ENCODE measurements at places on chromosomes 13 and 19.

DNA sequence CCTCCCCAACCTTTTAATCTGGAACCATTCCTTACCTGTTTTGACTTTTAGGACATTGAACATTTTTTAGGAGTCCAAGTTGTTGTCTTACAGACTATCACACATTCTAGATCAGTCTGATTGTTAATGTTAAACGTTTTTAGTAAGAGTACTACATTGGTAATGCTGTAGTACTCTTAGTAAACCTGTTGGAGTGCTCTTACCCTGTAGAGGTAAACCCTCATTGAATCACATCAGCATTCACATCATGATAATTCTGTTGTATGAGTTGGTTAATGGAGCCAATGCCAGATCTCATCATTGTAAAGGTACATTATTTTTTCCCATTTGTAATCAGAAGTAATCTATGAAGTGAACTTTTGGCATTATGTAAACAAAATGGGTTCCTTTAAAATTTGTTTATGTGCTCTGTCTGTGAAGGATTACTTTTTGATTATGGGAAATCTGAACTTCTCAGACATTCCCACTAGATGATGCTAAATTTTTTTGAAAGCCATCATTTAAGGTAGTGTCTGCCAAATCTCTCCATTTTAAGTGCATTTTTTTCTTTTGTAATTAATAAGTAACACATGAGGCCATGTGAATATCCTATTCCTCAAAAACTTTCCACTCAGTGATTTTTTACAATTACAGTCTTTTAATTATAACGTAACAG lies 55.2 kb downstream of the VWA8 start:
- no peak for DNase-seq

DNA sequence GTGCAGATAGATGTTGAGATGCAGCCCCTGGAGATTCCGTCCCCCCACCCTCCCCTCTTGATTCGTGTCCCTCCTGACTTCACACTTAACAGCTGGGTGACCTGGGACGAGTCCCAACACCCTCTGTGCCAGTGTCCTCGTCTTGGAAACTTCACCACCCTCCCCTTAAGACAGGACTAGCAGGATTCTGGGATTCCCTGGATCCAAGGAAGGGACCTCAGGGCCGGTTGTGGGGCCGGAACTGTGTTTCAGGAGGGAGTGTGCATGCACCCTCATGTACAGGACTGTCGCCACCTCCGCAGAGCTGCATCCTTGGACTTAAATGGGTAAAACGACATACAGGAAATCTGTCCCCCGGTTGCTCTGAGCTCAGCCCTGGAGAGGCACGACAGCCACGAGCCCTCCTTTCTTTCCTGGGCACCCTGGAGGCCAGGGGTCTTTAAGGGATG lies 990 bp downstream of the MYO9B start:
- DNase-seq: no peak

- no peak for DNase-seq
Measured at GRCh38 chr13:94978516-94978915, 266.2 kb upstream of the SOX21 start.

- no peak for DNase-seq
Measured at GRCh38 chr13:108272333-108272732, 2.8 kb downstream of the TNFSF13B start.

DNA sequence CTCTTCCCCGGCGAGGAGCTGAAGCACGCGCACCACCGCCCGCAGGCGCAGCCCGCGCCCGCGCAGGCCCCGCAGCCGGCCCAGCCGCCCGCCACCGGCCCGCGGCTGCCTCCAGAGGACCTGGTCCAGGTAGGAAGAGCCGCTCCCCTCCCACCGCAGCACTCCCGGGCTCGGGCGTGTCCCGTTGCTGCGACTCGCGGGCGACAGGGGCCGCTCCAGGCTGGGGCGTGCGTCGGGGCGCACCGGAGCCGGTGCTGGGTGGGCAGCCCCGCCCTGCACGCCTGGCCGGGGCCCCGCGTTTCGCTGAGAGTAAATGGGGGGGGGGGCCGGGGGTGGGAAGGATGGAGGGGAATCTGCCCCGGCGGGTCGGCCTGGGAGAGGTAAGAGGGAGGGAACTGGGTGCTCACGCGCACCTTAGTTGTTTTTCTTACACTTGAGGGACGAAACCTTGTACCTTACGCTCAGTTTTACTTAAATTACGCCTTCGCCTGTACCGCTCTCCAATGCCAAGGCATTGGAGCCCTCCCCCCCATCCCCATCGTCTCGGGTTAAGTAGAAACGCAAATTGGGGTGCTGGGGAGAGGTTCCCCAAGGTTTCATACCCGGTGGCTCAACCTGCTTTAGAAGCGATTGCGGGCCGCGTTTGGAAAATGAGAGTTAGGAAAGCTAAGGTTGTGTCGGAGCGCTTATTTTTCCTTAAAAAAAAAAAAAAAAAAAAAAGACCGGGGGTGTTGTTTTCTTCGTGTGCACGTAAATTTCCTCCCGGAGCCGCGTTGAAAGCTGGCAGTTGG lies 850 bp downstream of the KLF5 start:
- peak; percentile 34 for DNase-seq

DNA sequence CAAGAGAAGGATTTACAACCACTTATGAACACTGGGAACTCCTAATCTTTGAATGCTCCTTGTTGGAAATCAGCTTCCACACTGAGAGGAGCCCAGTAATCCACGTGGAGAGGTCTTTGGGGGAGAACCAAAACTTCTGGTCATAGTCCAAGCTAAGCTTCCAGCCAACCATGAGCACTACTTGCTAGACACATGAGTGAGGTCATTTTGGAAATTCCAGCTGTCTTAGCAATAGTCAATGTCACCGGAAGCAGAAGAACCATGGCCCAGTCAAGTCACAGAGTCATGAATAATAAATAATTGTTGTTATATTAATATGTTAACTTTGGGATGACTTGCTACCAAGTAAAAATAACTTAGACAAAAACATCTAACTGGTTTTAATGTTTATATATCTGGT lies 324.9 kb upstream of the SGCG start:
- no peak for DNase-seq

- no peak for DNase-seq
Measured at GRCh38 chr19:43768273-43769050, 12.3 kb downstream of the KCNN4 start.

GRCh38 chr13:42893214-42893671 lies 98.8 kb downstream of the EPSTI1 start:
- DNase-seq: no peak

GRCh38 chr19:50686310-50687032 lies 33.1 kb downstream of the SHANK1 start:
- DNase-seq: no peak

DNA sequence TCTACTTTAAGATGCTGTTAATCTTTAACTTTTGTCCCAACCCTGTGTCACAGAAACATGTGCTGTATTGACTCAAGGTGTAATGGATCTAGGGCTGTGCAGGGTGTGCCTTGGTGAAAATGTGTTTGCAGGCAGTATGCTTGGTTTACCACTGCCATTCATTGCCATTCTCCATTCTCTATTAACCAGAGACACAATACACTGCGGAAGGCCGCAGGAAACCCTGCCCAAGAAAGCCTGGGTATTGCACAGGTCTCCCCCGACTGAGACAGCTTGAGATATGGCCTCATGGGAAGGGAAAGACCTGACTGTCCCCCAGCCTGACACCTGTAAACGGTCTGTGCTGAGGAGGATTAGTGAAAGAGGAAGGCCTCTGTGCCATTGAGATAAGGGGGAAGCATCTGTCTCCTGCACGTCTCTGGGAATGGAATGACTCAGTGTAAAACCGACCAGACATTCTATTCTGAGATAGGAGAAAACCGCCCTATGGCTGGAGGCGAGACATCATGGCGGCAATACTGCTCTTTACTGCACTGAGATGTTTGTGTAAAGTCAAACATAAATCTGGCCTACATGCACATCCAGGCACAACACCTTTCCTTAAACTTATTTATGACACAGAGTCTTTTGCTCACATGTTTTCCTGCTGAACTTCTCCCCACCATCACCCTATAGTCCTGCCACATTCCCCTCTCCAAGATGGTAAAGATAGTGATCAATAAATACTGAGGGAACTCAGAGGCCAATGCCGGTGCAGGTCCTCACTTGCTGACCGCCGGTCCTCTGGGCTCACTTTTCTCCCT lies 13.1 kb upstream of the ZNF888 start:
- DNase-seq: no peak

- DNase-seq: no peak
Measured at GRCh38 chr13:98014766-98015165, 61.3 kb downstream of the IPO5 start.

DNA sequence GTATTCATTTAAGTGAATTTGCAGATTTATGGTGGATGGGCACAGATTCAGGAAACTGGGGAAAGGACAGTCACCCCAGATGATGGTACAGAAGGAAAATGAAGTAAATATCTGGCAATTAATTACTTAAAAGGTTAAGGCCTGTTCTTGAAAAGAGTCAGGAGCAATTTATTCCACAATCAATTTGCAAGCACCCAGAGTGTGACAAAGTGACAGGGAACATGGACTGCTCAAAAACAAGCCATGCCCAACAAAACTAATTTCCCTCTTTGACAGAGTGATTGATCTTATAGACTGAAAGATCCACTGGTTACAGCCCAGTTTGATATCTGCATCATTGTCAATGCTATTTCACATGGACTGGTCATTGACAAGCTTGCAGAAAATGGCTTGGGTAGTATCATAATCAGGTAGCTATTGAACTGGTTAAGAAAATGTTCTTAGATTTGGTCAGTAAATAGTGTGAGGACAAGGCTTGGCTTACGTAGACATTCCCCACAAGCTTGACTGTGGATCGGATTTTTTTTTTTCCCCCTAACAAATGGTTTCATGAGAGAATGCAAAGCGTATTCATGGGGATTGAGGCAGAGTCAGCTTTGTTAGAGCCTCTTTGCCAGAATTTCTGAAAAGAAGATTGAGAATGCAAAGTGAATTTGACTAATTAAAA lies 584.6 kb downstream of the GPC6 start:
- no peak for DNase-seq

- DNase-seq: no peak
Measured at GRCh38 chr19:6014551-6015135, 36.7 kb upstream of the RANBP3 start.

GRCh38 chr13:96687191-96687590 lies 307.1 kb downstream of the OXGR1 start:
- no peak for DNase-seq

DNA sequence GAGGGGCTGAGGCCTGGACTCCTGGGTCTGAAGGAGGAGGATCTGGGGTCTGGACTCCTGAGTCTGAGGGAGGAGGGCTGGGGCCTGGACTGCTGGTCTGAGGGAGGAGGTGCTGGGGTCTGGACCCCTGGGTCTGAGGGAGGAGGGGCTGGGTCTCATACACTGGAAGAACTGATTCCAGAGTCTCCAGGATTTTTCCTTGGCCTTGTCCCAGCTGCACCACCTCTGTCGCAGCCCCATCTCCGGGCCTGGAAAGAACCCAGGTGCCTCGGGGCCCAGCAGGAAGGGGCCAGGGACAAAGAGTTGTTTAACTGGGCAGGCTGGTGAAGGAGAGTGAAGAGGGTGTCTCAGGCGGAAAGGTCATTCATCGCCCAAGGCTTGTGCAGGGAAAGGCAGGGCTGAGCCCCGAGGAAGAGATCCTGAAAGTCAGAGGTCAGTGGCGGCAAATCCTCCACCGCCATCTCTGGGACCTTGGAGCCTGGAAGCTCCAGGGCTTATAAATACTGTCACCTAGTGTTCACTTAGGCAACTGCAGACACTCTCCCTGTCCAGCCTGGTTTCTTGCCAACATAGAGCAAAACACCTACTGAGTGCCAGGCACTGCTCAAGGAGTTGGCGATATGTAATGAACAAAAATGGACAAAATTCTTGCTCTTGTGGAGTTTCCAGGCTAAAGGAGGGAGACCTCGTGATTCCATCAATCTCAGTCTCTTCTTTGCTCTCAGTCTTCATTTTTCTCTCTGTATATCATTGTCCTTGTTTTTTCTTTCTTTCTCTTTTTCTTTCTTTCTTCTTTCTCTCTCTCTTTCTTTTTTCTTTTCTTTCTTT lies 4.4 kb upstream of the KCNN4 start:
- peak; percentile 37 for DNase-seq

DNA sequence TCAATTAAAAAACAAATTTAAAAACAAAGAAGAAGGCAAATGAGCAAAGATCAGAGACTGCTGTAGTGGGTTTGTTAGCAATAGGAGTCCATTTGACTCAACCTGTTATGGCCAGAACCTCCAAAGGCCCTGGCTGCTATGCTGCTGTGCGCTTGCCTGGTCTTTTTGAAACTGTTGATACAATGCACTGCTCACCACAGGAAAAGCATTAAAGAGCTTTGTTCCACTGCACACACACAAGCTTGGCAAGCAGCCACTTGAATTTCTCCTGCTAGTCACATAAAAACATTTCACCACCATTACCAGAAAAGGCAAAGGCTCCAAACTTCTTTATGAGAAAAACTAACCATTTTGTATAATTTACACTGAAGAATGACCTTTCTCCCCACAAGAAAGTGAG lies 132.2 kb downstream of the FREM2 start:
- peak; percentile 49 for DNase-seq

GRCh38 chr13:70994191-70994590 lies 872.8 kb downstream of the DACH1 start:
- DNase-seq: no peak

DNA sequence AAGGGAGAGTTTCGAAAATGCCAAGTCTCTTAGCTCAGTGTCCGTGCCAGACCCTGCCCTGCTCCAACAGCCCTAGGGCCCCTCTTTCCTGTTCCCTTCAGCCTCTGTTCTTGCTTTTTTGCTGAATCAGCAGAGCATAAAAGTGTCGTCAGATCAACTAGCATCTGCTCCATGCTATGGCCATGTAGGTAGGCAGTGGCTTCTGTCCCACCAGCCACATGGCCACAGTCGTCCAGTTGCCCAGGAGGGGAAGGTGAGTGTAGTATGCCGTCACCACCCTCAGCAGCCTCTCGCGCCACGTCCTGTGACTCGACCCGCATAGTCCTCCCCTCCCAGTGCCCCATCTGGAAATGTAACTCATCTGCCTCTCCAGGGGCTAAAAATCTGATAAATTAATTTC lies 50.9 kb upstream of the ATP11A start:
- no peak for DNase-seq

- no peak for DNase-seq
Measured at GRCh38 chr19:6018786-6019185, 40.8 kb upstream of the RANBP3 start.

DNA sequence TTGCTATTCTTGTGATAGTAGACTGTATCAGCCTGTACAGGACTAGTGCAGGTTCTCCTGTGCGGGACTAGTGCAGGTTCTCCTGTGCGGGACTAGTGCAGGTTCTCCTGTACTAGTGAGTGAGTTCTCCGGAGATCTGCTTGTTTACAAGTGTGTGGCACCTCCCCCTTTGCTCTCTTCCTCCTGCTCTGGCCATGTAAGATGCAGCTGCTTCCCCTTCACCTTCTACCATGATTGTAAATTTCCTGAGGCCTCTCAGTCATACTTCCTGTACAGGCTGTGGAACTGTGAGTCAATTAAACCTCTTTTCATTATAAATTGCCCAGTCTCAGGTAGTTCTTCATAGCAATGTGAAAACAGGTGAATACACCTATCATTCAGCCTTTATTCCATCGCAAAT lies 289.6 kb downstream of the TEX29 start:
- DNase-seq: no peak

DNA sequence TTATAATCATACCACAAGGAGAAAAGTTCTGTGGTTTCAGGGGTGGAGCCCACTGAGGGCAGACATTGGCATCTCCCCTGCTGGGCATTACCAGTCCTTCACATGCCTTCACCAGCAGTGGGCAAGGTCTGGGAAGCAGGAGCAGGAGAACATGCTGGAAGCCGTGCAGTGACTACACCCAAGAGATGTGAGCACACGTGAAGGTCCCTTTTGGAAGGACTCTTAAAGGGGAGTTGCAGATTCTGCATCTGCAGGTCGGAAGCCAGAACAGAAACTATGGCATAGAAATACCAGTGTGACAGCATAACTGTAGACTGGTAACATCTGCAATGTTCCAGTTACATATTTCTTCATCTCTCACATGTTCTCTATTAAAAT lies 26.9 kb upstream of the KL start:
- no peak for DNase-seq

GRCh38 chr13:81442904-81443303 lies 1102.0 kb upstream of the SPRY2 start:
- DNase-seq: no peak

Measured in head of caudate nucleus (tissue), 42 donors.